Mesenteric fat pad (tissue), 1 donor: ENCODE measurements at places on chromosomes 3 and 15. TPM values are rescaled to one million over a fixed set of nuclear protein-coding genes. Genes with fewer than 3 reads are reported as not detected.

- DNase-seq, result no peak
These were observed 59.5 kb downstream of the FAIM start for GRCh38 chr3:138668107-138668506.

The HTD2 gene
- 7.6 TPM for total RNA-seq

DNA sequence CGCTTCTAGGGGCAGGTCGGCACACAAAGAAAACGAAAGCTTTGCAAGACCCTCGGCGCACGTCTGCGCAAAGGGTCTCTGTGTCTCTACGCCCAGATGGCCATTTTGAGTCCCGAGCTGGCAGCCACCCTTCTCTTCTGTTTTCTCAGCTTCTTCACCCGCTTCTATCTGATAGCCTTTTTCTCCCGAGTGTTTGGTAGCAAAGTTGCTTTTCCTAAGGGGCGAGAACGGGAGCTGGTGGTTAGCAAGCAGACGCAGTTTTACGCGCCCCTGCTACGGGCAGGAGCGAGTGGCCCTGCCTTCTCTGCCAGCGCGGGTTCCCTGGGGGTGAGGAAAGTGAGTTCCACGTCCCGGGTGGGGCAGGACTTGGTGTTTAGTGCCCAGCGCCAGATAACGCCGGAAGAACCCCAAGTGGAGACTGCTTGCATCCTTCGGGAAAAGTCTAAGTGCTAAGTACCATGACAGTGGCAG lies 2.9 kb upstream of the MKRN2 start:
- no peak for DNase-seq

DNA sequence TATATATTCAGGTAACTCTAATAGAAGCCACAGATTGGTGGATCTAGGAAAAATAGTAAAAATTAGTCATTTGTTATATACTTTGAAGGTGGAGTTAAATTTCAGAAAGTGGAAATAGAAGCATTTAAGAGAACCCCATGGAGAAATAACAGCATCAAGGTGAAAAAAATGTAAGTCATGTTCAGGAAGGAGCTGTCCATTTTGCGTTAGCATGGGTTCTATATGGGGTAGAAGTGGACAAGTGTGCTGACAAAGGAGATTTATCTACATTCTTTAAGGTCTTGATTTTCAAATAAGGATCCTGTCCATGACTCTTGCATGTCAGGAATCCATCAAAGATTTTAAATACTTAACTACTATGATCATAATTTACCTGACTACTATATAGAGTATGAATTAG lies 50.2 kb upstream of the ROBO1 start:
- DNase-seq, result no peak

The FSTL1 gene
- 1,301 TPM for total RNA-seq

DNA sequence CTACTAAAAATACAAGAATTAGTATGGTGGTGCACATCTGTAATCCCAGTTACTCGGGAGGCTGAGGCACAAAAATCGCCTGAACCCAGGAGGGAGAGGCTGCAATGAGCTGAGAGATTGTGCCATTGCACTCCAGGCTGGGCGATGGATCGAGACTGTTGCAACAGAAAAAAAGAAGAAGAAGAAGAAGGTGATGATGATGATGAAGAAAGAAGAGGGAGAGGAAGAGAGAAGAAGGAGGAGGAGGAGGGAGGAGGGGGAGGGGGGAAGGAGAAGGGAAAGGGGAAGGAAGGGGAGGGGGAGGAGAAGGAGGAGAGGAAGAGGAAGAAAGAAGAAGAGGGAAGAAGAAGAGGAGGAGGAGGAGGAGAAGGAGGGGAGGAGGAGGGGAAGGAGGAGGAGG lies 33.2 kb upstream of the ZNF710 start:
- no peak for DNase-seq

DNA sequence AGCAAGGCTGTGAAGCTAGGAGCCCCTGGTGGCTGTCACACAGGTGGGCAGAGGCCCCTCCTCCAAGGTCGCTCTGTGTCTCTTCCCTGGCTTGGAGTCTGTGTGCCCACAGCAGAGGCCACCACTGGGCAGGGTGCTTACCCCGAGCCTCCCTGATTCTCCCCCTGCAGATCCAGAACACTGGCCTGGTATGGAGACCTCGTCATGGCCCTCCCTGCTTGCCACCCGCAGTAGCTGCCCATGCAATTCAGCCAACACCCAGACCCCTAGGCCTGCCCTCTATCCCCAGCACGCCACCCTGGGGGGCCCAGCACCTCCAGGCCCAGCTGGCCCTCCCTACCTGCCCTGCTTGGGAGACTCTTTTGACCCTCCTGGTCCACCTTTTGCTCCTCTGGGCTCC lies 5.5 kb upstream of the RHO start:
- DNase-seq, result no peak

DNA sequence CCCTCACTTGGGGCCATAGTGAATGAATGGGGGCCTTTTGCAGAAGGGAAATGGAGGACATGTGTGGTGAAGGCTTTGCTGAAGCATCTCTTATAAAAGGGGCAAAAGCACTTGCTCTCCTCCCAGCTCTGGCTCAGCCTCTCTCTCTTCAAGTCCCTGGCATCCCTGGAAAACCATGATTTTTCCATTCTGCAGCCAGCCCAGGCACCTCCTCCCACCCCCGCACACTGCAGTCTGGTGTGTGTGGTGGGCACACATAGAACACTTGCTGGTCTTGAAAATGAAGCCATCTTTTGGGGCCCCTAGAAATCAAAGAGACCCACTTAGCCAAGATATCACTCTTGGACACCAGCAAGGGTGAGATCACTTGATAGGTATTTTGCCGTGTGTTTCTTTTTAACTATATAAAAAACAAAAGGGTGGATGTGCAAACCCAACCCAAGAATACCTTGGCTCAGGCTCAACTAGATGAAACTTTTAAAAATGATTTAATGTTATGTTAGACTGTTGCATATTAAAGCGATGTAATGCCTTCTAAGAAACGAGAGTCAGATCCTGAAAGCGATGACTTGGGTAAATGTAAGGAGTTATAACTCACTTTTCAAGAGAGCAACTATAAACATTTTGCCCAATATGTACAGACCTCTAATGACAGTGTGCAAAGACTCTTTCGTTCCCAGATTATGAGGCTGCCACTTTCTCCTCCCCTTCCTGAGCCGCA lies 16.4 kb upstream of the ALDH1A3 start:
- DNase-seq, result no peak

The FBXO40 gene
- total RNA-seq, result 0.13 TPM

The CCR4 gene
- 0.48 TPM for total RNA-seq

GRCh38 chr3:9109568-9109914 lies 139.9 kb downstream of the SRGAP3 start:
- no peak for DNase-seq

The HYAL1 gene
- 11.2 TPM for total RNA-seq

DNA sequence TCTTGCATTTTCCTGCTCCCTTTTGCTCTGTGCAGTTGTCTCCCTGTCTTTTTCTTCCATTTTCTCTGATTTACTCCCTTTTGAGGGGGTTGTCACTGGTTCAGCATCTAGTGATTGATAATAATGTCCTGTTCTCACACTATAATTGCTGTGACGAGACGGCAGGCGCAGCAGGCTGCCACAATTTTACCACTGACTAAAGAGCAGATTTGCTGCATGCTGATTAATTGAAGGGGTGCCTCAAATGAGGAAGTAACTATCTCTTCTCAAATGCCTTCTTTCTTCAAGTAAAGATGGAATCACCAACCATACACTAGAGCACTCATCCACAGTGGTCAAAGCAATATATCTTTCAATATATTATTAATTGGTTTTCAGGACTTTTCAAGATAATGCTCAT lies 219.3 kb downstream of the CBLB start:
- no peak for DNase-seq

DNA sequence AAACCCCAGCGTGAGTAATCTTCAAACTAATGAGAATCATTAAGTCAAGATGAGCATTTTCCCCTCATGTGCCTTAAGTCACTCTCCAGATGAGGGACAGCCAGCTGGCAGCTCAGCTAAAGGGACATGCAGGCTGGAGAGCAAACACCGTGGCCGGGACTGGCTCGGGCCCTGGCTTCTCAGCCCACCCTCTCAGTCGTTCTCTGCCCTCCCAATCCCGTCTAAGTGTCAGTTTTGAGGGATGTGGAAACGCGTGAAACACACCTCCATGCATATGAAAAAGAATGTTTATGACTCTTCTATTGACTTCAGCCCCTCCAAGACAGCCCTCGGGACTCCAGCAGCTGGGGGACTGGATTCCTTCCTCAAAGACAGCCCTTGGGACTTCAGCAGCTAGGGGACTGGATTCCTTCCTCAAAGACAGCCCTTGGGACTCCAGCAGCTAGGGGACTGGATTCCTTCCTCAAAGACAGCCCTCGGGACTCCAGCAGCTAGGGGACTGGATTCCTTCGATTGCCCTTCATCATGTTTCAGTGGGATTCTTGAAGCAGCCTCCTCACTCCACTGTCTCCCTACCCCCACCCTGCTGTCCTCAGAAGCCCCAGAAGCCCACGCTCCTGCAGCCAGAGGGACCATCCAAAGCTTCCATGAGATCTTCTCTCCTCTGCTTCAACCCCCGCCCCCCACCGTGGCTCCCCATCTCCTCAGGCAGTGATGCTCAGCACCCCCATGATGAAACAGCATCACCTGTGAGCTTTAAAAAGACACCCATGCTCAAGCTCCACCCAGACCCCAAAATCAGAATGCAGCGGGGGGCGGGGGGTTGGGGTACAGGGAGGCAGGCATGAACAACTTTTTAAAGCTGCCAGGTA lies 228.9 kb downstream of the XXYLT1 start:
- DNase-seq, result no peak

The ZNF662 gene
- total RNA-seq, result 5.7 TPM

DNA sequence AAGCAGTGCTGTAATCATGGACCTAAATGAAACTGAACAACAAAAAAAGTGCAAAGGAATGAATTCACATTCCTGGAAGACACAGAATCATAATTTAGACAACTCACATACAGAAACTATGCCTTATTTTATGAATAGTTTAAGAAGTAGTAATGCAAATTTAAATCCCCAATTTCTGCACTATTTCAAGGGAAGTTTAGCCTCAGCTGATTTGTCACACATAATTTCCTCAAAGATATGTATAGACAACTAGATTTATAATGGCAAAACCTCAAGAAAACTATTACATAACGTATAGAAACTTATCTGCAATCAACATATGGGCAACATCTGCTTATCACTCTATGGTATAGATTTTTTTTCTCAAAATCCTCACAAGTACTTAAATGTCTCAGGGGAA lies 7.8 kb upstream of the PTX3 start:
- DNase-seq, result no peak

GRCh38 chr15:83682476-83683088 lies 28.7 kb downstream of the ADAMTSL3 start:
- DNase-seq, result no peak

- DNase-seq, result no peak
These were observed 35.8 kb upstream of the PPM1L start for GRCh38 chr3:160720123-160720746.

DNA sequence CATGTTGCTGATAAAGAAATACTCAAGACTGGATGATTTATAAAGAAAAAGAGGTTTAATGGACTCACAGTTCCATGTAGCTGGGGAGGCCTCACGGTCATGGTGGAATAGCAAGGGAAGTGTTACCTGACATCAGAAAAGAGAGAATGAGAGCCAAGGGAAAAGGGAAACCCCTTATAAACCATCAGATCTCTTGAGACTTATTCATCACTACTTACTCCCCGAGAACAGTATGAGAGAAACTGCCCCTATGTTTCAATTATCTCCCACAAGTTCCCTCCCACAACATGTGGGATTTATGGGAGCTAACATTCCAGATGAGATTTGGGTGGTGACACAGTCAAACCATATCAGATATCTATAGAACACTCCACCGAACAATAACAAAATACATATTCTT lies 904.6 kb downstream of the PDCD6IP start:
- no peak for DNase-seq

DNA sequence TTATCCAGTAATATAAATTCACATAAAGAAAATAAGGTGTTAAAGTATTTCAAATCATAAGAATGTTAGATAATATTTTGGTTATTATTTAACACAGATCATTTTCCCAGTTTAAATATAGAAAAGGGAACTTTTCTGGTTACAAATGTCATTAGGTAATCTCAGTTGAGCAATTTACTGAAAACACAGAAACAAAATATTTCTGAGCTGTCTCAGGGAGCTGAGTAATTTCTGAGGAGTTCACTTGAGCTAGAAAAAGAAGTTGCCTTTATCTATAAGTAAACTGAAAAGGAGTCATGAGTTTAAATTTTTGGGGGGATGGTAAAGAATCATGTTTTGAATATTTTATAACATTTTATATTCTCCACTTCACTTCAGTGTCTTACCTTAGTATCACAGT lies 855.4 kb upstream of the ARPP21 start:
- no peak for DNase-seq

DNA sequence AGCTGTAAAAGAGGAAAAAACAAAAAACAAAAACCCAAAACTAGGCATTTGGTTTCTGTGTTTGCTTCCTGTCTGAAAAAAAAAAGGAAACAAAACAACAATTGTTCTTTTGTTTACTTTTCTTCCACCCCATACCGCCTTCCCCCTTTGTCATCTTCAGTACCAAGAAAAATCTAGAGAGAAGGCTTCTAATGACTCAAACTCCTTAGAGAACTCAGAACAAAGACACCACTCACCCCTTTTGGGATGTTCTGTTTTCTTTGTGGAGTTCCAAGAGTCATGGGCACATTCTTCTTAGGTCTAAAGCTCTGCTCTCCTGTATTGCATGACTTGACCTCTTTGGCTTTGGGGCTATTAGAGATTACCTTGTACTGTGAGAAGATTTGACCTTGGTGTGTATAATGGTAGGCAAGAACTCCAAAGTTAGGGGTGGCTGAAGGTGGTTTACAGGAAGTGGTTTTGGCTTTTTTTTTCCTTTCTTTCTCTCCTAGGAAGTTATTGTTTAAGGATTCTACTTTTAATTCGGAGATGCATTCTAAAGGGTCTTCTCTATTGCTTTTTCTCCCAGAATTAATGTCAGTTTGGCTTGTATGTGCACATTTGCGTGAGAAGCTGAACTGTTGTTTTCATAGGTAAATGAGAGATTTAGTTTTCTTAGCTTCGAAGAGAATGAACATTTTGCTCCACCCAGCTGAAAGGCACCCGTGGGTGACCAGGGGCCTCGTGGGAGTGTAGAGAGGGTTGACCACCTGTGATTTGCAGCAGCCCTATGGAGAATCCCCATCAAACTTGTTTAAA lies 39.5 kb upstream of the ZBTB20 start:
- DNase-seq, result no peak

- DNase-seq, result no peak
These were observed 37.6 kb downstream of the NCEH1 start for GRCh38 chr3:172673210-172673679.
